ENCODE measurements at places on chromosomes 6 and 20.

- DNase-seq: no peak
These were observed 19.9 kb upstream of the HFE start for GRCh38 chr6:26067367-26067766.

DNA sequence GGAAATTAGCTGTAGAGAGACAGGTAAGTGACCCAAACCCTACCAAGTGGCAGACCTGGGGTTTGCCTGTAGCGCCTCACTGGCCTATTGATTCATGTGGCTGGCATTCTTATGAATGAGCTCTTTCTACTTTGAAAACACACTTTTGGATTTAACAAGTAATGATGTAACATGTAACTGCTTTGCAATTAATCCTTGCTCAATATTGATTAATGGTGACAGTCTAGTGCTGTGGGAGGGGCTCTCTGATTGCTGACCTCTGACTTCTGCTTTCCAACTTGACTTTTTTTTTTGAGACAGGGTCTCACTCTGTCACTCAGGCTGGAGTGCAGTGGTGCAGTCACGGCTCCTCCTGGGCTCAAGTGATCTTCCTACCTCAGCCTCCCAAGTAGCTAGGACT is 82.7 kb downstream of the TIAM2 start:
- DNase-seq: no peak

DNA sequence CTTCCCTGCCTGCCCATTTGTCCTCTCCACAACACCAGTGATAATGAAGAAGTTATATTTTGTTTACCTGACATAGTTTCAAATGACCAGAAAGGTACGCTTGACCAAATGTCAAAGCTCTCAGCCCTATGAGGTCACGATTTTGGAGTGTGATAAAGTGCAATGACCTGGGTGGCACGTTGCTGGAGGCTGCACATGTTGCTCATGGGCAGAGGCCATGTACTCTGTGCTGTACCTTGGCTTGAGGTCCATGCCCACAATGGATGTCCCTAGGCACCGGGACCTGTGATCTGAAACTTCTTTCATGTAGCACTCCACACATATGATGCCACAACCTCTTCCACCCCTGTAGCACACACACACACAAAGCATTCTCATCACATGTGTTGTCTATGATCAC is 164.0 kb upstream of the HEY2 start:
- DNase-seq: no peak

DNA sequence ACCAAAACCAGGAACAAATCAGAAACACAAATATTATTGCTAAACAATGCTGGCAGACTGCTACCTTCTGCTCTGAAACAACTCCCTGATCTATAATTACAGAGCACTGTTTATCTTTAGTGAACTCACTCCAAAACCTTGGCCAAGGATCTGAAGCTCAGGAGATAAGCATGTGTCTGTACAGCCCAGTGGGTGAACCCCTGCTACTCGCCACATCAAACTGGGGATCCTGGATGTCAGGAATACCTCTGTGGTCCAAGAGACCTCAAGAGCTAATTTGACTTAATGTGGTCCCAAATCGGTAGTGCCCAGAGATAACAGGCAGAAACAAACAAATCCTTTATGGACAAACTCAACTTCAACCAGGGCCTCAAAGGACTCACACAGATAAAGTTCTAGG is 381.8 kb downstream of the KIF16B start:
- DNase-seq: no peak

Data from Daoy (cell line).